ENCODE measurements at places on chromosomes 2 and 18.

DNA sequence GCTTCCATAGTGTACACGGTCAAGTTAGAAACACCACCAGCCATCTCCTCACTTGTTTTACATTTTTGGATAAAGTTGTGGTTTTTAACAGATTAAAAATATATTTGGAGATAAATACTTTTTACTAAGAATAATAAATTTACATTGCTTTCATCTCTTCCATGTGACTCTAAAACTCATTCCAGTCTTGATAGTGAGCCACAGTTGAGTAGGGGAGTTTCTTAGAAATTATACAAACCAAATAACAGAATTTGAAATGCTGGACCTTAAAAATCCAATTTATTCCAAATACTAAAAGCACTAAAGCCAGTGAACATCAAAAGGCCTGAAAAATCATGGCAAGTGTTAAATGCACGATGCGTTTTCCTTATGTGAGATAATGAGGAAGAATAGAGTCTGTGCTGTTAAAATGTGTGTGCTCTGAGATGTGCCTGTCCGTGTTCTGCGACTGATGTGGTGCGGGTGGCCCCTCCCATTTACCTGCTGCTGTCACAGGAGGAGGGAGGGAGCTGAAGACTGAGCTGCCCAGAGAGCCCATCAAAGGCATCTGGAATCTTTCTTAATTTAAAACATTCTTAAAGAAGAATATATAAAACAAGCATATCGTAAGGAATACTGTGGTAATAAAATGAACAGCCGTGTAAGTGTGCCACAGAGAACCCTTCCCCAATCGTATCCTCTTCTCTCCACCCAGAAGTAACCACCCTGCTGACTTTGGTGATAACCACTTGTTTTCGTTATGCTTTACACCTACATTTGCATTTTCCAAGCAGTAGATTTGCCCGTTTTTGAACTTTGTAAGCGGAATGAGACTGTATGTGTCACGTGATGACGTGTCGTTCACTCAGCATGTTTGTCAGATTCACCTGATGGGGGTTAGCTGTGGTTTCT, 57.0 kb upstream of the TXNDC2 start:
- no peak for DNase-seq

DNA sequence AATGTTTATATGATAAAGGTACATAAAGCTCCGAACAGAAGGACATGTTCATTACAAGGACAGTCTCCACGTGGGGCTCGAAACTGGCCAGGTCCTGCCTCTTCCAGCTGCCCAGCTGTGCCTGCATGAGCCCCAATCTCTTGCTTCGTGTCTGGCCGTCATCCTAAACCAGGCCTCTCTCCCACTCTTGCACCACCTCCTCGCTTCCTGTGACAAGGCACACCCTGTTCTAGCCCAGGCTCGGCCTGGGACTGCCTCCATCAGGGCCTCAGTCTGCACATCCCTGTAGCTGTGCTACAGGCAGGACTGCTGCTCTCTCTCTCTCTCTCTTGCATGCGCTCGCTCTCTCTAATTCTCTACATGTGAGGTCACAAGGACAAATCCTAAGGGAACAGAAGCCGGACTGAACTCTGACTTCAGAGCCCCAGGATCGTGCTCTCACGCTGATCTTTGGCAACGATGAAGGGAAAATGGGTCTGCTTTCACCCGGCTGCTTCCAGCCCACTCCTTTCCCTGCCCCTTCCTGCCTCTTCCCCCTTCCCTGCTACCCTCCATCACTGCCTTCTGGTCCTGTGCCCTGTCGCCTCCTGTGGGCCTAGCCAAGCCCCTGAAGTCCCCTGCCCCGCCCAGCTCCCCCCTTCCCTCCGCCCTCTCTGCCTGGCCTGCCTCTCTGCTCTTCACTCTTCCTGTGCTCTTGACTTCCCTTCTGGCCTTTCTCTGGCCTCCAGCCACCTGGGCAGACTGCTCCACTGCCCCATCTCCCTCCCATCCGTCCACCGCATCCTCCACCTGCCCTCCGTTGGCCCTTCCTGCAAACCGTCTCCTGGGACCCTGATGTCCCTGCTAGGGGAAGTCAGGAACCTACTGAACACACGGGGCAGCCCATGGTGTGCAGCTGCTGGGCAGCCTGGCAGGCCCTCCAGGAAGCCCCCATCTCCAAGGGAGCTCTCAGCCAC, 7.8 kb upstream of the GPR55 start:
- no peak for DNase-seq

- DNase-seq = no peak
Measured at GRCh38 chr2:231348704-231349373, 46.7 kb upstream of the B3GNT7 start.

- DNase-seq = no peak
Measured at GRCh38 chr18:57624988-57625387, 3.4 kb upstream of the NARS1 start.

DNA sequence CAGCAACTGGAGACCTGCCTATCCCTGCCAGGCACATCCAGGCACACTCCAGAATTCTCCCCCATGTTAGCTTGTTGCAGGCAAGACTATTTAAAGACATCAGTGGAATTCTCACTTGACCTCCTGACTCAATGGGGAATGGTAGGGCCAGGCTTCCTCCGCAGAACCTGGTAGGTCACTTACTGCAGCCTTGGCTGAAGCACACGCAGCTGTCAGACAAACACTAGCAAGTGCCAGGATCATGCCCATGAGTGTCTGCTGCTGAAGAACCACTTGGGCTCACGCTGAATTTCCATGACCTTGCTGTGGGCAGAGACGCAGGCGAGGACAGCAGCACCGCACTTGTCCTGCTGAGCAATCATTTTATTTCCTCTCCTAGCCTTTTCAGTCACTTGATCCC, 3.2 kb downstream of the LRRC30 start:
- DNase-seq = no peak

GRCh38 chr2:168469281-168469988, 13.4 kb downstream of the CERS6 start:
- no peak for DNase-seq

GRCh38 chr2:32360416-32360815, 3.6 kb downstream of the BIRC6 start:
- no peak for DNase-seq

GRCh38 chr2:155547571-155547970, 785.0 kb downstream of the NR4A2 start:
- no peak for DNase-seq

GRCh38 chr18:32429402-32429801, 41.3 kb downstream of the GAREM1 start:
- DNase-seq = no peak

DNA sequence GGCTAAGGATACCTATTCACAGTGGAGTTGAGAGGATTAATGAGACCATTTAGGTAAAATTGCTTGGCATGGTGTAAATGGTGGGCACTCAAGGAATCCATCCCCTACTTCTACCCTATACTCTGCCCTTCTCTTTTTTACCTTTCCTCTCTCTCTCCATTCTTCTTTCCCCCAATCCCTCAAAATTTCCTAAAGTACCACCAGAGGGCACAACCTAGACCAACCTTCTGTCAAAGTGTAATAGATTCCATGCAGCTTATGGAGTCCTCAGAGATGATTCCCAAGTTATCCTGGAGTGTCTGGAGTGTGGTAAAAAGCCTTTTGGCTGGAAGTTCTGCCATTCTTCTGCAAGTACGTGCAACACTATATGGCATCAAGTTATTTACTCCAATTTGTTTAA, 33.0 kb upstream of the CCDC195 start:
- DNase-seq = no peak

- DNase-seq = no peak
Measured at GRCh38 chr2:40548521-40548920, 96.6 kb upstream of the SLC8A1 start.

GRCh38 chr2:18408638-18409037, 151.8 kb downstream of the RDH14 start:
- no peak for DNase-seq

GRCh38 chr18:58769321-58769720, 95.4 kb upstream of the ZNF532 start:
- DNase-seq = no peak

DNA sequence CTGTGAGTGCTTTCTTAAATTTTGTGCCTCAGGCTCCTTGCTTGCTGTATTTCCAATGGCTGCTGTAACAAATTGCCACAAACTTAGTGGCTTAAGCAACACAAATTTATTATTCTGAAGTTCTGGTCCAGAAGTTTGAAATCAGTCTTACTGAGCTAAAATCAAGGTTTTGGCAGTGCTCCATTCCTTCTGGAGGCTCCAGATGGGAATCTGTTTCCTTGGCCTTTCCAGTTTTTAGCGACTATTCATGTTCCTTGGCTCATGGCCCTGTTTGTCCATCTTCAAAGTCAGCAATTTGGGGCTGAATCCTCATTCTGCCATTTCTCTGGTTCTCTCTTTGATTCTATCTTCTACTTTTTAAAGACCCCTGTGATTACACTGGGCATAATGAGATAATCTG, 31.8 kb downstream of the STRADB start:
- DNase-seq = no peak

DNA sequence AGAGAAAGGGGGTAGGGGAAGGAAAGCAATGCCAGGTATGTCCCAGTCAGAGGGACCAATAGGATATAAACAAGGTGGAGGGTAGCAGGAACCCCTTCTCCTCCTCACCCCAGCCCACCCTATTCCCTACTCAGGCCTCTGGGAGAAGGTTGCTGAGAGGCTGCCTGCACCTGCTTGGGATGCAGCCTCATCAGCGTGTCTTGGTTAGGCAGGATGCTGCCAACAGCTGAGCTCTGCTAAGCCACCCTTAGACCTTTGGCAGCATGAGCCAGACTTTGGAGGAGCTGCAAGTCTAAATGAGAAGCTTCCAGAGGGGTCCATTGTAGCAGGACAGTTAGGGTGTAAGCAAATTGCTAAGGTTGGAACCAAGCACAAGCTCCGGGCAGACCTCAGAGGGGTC, 38.2 kb upstream of the CAB39 start:
- no peak for DNase-seq

GRCh38 chr2:196590286-196590685, 49.2 kb upstream of the CCDC150 start:
- no peak for DNase-seq

- DNase-seq = no peak
Measured at GRCh38 chr2:148046802-148047201, 25.9 kb downstream of the MBD5 start.

DNA sequence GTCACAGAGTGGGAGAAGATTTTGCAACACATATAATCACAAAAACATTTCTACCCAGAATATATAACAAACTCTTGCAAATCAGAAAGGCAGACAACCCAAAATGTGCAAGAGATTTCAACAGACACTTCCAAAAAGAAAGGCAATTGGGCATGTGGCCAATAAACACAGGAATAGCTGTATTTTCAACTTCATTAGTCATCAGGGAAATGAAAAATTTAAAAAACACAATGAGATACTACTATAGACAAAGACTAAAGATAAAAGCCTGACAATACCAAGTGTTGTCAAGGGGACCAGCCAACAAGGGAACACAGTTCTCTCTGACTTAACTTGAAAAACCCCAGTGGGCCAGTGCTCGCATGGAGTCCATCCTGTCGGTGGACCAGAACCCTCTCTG, 40.5 kb downstream of the MTHFD2 start:
- DNase-seq = no peak

- DNase-seq = no peak
Measured at GRCh38 chr18:25373432-25374179, 21.6 kb upstream of the ZNF521 start.

GRCh38 chr2:41836948-41837347, 210.9 kb upstream of the PKDCC start:
- peak; percentile 22 for DNase-seq

DNA sequence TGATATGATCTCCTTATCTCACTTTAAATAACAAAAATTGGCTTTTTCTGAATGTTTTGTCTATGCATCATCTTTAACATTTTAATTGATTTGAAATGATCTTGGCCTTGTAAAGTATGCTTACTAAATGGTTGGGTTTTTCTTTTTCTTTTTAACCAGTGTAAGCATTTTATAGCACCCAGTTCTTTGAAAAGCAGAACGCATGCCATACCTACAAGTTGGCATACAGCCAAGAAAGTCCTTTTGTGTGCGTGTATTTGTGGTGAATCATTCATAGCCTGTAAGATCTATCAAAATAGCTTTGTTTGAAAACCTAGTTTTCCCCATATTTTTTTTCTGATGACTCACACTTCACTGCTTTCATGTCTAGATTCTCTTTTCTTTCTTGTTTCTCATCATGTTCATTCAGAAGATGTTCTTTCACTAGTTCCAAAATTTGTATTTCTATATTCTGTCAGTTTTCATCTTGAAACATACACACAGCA, 4.1 kb upstream of the VRK2 start:
- DNase-seq = peak; percentile 28

DNA sequence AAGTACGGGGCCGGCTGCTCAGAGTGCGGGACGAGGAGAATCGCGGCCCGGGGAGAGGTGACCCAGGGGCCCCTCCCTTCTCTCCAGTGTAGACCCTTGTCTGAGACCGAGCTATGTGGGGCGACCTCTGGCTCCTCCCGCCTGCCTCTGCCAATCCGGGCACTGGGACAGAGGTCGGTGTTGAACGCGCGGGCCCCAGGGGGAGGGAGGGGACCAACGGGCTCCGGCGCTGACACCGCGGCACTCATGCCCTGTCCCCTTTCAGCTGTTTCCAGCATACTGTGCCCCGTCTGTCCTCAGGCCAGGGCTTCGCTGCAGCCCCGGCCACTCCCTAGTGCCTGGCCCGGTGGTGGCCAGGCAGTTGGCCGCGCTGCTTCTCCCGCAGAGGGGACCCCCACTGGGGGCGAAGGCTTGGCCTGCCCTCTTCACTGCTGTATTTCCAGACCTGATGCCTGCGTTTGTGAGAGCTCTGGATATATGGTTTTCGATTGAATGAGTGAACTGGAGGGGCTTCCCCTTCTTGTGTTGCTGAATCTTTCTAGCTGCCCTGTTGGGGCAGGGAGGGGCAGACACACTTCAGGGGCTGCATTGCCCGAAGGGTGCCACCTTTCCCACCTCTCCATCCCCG, 809 bp downstream of the DBI start:
- DNase-seq = peak; percentile 38

GRCh38 chr2:45134726-45135125, 125.5 kb upstream of the SIX2 start:
- DNase-seq = no peak

DNA sequence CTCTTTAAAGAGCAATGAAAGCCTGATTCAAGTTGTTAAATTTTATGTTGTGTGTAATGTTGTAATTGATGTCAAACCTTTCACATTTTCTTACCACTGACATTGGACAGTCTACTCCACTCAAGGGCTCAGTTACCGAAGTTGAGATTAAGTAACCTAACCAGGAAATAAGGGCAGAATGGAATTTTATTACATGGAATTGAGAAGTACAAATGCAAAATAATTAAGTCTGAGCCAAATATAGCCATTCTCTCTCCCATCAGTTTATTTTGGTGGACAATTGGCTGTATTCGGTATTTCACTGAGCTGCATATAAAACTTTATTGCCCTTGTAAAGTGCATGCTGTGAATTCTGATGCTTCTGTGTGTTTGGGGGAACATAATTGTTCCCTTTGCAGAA, 231.5 kb downstream of the TTC32 start:
- DNase-seq = no peak
